ENCODE measurements at places on chromosomes 12 and 14. TPM values are rescaled to one million over a fixed set of nuclear protein-coding genes. Genes with fewer than 3 reads are reported as not detected.

Gene PLEK2
- total RNA-seq, result 1.2 TPM

Gene MYF6
- not detected for total RNA-seq

Gene TRAF3
- 62.0 TPM for total RNA-seq

Gene MUCL1
- total RNA-seq, result not detected

Gene PRDM4
- total RNA-seq, result 33.8 TPM

Gene RNASE12
- not detected for total RNA-seq

Gene KCNJ8
- total RNA-seq, result not detected

Gene DCD
- not detected for total RNA-seq

Gene KLRC2
- 5.7 TPM for total RNA-seq

Gene MYO1A
- total RNA-seq, result 0.51 TPM

Gene NKX2-1
- not detected for total RNA-seq

Gene TMEM120B
- 12.5 TPM for total RNA-seq

Gene CLEC2D
- total RNA-seq, result 320 TPM

Gene POTEG
- total RNA-seq, result not detected

Gene LRTM2
- 0.24 TPM for total RNA-seq

Gene HRK
- not detected for total RNA-seq

Gene UBE3B
- total RNA-seq, result 38.3 TPM

Gene CHST11
- total RNA-seq, result 47.8 TPM

Gene DCN
- total RNA-seq, result not detected

Gene MRPL52
- 181 TPM for total RNA-seq

Gene SERPINA4
- not detected for total RNA-seq

Gene UNC79
- total RNA-seq, result not detected

Gene KRT72
- not detected for total RNA-seq

Gene ANKRD33
- total RNA-seq, result not detected

Gene AKAP5
- 3.6 TPM for total RNA-seq

Gene FAM186B
- 0.11 TPM for total RNA-seq

Gene SPSB2
- total RNA-seq, result 7.7 TPM

Gene CCDC198
- not detected for total RNA-seq

Gene GPR132
- 51.3 TPM for total RNA-seq

Gene TAS2R46
- 0.55 TPM for total RNA-seq

Gene GALNT9
- not detected for total RNA-seq

Gene TTC7B
- total RNA-seq, result 5.8 TPM

Gene FOXJ2
- 22.3 TPM for total RNA-seq

Gene E2F7
- total RNA-seq, result 7.9 TPM

Gene MIP
- total RNA-seq, result not detected

Gene SOCS4
- total RNA-seq, result 38.0 TPM

Gene SLC5A8
- not detected for total RNA-seq

Gene ERBB3
- 1.9 TPM for total RNA-seq

Gene ZNF385A
- total RNA-seq, result 0.78 TPM

Gene RAPGEF3
- 0.95 TPM for total RNA-seq

Gene IL22
- total RNA-seq, result 0.46 TPM

Gene CYP27B1
- 7.4 TPM for total RNA-seq

Gene ERH
- 406 TPM for total RNA-seq

Gene GZMH
- total RNA-seq, result 131 TPM

Data from CD8-positive, alpha-beta memory T cell (primary cell).